Kasumi-1 (cell line): ENCODE measurements at places on chromosomes 6 and 20.

DNA sequence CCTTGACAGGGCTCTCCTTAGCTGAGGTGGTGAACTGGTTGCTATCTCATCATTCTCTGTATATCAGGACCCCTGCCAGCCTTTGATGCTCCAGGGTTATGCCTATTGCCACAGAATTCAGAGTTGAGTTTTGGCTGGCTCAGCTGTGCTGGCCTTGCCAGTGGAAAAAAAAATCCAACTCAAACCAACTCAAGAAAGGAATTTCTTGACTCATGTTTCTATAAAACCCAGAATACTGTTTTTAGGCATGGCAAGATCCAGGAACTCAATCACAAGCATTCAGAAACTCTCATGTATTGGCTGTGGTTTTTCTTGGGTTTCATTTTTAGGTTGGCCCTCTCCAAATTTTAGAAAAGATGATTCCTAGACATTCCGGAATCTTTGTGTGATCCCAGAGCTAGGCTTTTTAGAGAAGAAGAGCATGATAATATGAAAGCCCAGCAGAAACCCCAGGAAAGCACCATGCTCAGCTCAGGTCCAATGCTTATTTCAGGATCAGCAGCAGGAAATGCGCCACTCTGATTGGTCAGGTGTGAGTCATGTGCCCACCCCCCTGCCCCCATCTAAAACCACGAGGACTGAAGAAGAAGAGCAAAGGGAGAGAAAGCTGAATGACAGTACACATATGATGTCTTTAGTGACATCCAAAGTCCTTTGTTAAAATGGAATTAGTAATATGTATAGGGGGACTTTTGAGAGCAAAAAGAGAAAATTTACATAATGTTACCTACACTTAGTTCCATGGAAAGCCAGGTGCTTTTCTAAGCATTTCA is 122.9 kb downstream of the RNF144B start:
- no peak for DNase-seq

DNA sequence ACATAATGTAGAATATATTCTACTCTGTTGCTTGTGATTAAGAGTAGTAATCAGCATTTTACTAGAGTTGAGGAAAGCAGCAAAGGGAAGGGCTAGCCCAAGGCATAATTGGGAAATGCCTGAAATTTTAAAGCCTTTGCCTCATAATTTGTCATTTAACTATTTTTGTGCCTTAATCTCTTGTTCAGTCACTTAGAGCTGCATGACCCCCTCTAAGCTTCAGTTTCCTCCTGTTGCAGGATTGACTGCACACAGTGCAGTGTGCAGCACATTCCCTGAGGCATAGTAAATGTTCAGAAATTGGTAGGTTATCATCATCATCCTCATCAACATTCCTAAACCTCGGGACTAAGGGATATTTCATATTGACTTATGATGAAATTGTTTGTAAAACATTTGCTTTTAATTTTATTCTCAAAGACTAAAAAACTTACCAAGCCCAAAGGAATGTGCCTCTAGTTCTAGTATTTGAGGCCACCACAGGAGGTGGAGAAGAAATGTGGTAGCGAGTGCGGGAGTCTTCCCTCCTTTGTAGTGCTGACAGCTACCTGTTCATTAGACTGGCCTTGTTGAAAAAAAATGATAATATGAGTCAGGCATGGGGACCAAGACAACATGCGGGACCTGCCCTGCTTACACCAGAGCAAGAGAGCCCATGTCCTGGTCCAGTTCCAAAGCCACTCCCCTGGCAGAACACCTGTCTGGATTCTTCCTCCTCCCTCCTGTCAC is 14.8 kb upstream of the TENT5A start:
- DNase-seq: peak; percentile 53

GRCh38 chr6:16286151-16286522 is 47.8 kb downstream of the GMPR start:
- DNase-seq: no peak

- no peak for DNase-seq
Measured at GRCh38 chr6:108916026-108916686, 67.9 kb downstream of the ARMC2 start.

- DNase-seq: peak; percentile 98
Measured at GRCh38 chr6:147202516-147203310, 1.5 kb upstream of the STXBP5 start.

DNA sequence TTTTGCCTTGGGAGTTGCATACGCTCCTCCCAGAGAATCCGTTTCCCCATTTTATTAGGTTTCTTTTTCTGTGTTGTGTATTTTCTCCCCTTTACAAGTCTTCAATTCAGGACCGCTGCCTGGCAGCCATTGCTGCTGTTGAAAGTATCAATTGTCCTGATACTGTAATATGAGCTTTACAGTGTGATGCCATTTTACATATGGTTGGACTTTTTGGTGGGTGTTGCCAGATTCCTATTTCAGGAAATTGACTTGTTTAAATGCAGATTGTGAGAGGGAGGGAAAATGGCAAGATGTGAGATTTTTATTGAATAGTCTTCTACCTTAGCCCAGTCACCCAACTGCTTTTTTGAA is 1.2 kb downstream of the PANK2 start:
- DNase-seq: peak; percentile 48
